ENCODE measurements at places on chromosomes 4 and X.

DNA sequence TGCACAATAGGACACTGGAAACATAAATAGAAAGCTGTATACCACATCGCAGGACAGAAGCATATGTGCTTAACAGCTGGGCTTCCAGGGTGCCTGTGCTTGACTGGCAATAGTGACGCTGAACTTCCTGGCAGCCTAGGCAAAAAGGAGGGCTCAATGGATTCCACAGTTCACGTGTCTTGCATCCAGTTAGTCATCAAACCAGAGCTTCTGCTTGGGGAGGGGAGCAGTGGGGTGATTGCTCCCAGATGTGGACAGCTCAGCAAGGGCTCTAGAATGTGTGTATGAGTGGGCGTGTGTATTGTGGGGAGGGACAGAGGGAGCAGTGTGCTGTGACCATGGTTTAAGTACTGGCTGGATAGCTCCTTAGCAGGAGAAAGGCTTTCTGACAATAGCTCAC lies 2.3 kb downstream of the PRRG3 start:
- DNase-seq: peak; percentile 85

GRCh38 chr4:168212656-168213055 lies 105.9 kb downstream of the DDX60 start:
- no peak for DNase-seq

DNA sequence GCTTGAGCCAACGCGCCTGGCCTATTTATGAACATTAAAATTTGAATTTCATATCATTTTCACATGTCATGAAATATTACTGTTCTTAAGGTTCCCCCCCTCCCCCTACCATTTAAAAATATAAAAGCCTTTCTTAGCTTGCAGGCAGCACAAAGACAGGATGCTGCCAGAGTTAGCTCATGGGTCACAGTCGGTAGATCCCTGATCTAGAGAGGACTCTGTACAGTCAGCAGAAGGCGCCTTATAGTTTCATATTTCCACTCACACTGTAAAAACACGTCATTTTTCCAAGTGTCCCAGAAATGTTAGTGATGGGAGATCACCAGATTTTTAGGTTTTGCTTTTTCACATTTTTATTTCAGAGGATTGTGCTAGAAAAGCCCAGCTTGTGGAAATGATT lies 12.2 kb downstream of the NOCT start:
- DNase-seq: no peak

GRCh38 chrX:72009731-72010130 lies 99.1 kb downstream of the NHSL2 start:
- no peak for DNase-seq

GRCh38 chr4:39970671-39971640 lies 6.8 kb downstream of the PDS5A start:
- no peak for DNase-seq

Measured in RPMI7951 (cell line).